ENCODE measurements at places on chromosomes 2 and 18.

DNA sequence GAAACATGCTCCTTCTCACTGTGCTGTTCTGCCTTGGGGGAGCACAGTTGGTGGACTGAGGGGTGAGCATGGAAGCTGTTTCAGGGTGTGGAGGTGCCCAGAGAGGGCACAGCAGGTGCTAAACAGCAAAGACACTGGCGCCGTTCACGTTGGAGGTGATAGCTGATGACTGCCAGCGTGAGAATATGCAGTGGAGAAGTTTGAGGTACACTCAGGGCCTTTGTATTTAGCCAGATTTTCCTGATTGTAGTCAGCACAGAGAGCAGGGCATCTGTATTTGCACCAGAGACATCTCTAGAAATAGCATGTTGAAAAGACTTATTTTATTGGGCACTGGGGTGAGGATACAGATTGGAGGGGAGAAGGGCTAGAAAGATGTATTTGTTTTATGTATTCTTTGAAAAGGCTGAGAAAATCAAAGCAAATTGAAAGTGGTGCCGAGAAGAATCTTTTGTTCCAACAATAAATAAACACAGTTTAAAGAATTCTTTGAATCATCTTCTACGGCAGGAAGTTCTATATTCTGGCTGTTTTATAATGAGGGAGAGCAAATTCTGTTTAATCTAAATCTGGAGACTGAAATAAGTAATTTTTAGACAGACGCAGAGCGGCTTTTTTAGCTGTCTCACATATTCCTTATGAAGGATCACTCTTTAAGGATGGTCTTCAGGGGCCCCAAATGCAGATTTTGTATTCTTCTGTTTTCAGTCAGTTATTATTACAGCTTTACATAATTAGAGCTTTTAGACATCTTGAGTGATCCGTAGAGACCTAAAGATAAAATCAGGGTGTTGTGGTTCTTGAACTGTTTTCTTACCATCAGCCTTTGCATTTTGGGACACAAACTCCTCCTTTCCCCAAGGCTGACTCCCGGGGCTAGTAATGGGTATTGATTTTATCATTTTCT, 7.1 kb downstream of the ZNF532 start:
- DNase-seq = no peak

GRCh38 chr18:11962597-11962996, 18.7 kb upstream of the IMPA2 start:
- no peak for DNase-seq

DNA sequence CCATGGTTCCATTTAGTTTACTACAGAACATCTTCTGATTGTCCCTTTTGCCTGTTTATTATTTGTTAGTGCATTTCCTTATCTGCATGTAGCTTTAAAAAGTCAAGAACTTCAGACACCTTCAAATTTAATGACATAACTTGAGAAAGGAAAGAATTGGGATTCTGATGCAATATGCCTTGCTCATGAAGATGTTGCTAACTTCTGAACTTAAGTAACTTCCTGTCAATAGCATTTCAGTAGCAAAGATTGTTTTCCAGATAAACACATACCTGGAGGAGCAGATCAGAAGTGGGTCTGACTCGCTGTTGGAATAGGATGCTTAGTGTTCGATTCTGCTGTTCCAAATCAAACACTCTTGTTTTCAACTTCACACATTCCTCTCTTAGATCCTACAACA, 190.2 kb upstream of the LYPD1 start:
- no peak for DNase-seq

DNA sequence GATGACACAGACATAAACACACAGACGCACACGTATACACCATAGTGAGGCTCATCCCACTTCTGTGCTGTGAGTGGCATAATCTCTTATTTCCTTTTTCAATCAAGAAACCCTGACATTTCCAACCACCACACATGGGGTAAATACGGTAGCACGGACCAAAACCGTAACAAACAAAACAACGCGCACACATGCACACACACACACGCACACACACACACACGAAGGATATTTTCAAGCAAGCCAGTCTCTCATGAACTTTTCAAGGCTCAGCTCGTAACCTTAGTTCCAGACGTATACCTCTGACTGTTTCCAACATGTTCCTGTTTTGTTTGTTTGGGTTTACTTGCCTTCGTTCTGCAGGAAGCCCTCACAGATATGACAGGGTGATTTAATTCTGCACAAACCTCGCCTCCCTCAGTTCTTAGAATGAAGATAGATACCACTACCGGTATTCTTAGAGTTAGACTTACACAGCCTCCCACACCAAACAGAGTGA, 119.8 kb downstream of the BCL2 start:
- DNase-seq = no peak

DNA sequence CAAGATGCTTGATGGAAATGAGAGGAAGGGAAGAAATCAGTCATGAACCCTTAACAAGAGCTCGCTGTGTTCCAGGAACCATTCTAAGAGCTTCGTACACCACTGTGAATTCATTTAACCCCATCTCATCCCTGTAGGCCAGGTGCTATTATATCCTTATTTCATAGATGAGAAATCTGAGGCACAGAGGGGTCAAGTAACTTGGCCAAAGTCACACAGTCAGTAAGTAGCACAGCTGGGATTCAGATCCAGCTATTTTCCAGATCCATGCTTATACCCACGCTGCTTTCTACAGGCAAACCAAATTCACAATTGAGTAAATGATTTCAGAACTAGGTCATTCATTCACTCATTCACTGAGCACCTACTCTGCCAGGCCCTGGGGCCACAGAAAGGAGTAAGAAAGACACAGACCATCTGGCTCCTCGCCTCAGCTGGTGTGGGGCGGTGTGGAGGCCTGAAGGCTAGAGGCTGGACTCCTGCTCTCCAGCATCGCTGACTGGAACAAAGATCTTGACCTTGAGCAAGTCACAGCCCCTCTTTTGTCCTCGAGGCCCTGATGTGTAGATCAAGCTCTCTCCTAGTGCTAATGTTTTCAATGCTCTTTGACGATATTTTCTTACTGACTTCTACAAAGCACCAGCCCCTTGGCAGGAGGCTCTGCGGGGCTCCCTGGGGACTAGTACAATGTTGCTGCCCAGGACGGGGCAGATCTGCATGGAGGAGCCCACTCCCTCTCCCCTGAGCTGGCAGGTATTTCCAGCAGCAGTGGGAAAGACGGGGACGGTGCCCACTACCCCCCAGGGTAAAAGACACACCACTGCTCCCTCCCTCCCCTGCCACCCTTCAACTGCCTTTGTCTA, 26.5 kb downstream of the STEAP3 start:
- no peak for DNase-seq

All from CD14-positive monocyte (primary cell).